Right ventricle myocardium inferior (tissue), 1 donor: ENCODE measurements at places on chromosomes 12 and 14. TPM values are rescaled to one million over a fixed set of nuclear protein-coding genes. Genes with fewer than 3 reads are reported as not detected.

PLD4 gene
- not detected for total RNA-seq

GRCh38 chr12:117606024-117606423, 244.6 kb upstream of the NOS1 start:
- no peak for DNase-seq

DNA sequence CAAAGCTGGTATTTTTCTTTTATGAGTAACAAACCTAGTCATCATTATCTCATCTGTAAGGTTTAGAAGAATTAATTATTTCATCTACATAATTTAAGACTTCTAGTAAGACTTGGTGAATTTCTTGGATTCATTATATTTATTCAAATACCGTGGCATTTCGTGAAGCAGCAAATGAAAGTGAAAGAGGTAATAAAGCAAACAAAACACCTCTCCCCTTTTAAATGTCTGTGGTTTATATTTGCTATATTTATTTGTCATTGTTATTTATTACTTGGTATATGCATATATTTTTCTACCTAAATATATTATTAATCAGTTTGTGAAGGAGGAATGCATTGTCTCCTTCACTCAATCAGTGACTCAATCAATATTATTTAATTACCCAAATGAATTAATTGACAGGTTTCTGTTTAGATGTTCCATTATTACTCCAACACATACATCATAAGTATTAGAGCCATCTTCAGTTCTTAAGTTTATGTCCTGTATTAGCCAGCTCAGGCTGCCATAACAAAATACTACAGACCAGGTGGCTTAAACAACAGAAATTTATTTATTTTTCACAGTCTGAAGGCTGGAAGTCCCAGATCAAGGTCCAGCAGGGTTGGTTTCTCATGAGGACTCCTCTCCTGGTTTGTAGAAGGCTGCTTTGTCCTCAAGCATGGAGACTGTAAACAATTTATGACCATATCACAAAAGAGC, 6.6 kb downstream of the CFAP54 start:
- no peak for DNase-seq

GRCh38 chr12:50174971-50175715, 8.0 kb upstream of the CERS5 start:
- no peak for DNase-seq

SMCO3 gene
- total RNA-seq, result 0.30 TPM

- DNase-seq, result no peak
These were observed 877 bp downstream of the BAG5 start for GRCh38 chr14:103561381-103562178.

DNA sequence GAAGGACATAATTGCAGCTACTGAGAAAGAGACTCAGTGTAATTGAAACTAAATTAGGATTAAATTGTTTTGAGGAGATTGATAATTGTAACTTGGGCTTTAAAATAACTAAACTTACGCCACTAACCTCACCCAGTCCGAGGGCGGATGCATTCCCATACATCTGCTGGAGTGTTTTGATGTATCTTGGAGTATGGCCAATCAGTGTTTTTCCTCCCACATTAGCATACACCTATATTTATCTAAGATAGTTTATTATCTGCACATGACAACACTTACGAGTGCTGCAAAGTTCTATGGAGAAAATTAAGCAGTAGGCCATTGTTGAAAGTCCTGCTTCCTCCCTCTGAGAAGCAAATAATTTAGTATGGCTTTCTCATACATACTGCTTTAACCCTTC, 184.7 kb upstream of the PLEKHG7 start:
- no peak for DNase-seq

SLC10A1 gene
- not detected for total RNA-seq
